RWPE2 (cell line): ENCODE measurements at places on chromosomes 7 and 10.

GRCh38 chr10:18690541-18690940, 31.3 kb downstream of the ARL5B start:
- no peak overlapping the region for H3K4me3 ChIP-seq
- H3K27ac ChIP-seq = no peak overlapping the region
- DNase-seq = no peak
- no peaks in the 10 kb centered on the region for H3K27me3 ChIP-seq
- H3K4me1 ChIP-seq = peaks cover 3% of the 10 kb centered on the region
- no peaks in the 10 kb centered on the region for H3K36me3 ChIP-seq

GRCh38 chr7:156772725-156773124, 120.3 kb downstream of the LMBR1 start:
- no peak overlapping the region for H3K27ac ChIP-seq
- no peaks in the 10 kb centered on the region for H3K36me3 ChIP-seq
- peaks cover 6% of the 10 kb centered on the region for H3K4me1 ChIP-seq
- DNase-seq = no peak

DNA sequence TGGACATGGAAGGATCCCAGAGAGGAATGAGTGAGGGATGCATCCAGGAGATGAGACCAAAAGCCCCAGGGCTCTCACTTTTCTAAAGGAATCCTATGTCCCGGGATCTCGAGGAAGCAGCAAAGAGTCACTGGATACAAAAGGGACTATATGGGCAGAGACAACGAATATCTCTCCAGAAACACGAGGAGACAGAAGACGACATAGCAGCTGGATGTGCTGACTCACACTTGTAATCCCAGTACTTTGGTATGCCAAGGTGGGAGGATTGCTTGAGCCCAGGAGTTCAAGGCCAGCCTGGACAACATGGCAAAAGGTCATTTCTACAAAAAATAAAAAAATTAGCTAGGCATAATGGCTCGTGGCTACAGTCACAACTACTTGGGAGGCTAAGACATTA, 24.7 kb upstream of the MSMB start:
- no peak for DNase-seq
- no peaks in the 10 kb centered on the region for H3K36me3 ChIP-seq
- H3K4me1 ChIP-seq = no peaks in the 10 kb centered on the region
- no peak overlapping the region for H3K27ac ChIP-seq
- H3K4me3 ChIP-seq = no peak overlapping the region

DNA sequence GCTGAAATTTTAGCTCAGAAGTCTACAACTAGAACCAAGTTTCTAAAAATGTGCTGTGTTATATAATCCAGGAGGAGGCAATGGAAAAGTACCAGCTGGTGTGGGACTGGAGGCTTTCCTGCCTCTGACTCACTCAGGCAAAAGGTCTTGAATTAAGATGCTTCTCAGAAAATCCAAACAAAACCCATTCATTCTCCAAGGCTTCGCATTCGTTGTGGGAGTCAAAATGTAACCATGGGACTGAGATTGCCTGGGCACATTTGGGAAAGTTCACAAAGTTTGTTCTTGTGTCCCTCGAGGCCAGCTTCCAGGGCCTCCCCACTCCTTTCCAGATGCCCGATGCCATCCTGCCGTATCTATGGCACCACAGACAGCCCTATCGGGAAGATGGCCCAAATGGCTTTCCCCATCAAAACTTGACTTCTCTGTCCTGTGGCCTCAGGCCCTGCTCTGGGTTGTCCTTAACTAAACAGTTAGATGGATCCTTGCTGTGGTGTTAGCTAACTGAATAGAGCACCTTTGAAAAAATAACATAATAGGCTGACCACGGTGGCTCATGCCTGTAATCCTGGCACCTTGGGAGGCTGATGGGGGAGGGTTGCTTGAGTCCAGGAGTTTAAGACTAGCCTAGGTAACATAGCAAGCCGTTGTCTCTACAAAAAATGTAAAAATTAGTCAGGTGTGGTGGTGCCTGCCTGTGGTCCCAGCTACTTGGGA, 180.5 kb downstream of the PFKFB3 start:
- no peak overlapping the region for H3K4me3 ChIP-seq
- no peak for DNase-seq
- H3K27ac ChIP-seq = no peak overlapping the region
- no peaks in the 10 kb centered on the region for H3K36me3 ChIP-seq

DNA sequence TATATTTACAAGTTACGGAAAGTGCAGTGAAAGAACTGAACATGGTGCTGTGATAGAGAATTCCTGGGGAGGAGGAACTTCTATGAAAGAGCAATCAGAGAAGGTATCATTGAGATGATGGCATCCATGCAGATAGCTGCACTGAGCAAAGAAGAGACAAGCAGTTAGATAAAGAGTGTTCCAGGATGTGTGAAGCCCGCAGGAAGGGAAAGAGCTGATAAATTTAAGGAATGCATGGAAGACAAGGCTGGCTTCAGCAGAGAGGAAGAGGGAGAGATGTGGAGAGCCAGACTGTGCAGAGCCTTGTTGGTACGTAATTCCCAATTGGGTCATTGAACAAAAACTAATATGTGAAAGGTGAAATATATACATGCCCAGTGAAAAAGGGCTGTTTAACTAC, 538.9 kb downstream of the INHBA start:
- no peak overlapping the region for H3K4me3 ChIP-seq
- H3K27me3 ChIP-seq = no peaks in the 10 kb centered on the region
- no peak for DNase-seq

GRCh38 chr10:111137007-111137406, 60.2 kb downstream of the ADRA2A start:
- no peak overlapping the region for H3K4me3 ChIP-seq
- no peaks in the 10 kb centered on the region for H3K27me3 ChIP-seq
- DNase-seq = no peak
- no peaks in the 10 kb centered on the region for H3K4me1 ChIP-seq
- no peak overlapping the region for H3K27ac ChIP-seq

DNA sequence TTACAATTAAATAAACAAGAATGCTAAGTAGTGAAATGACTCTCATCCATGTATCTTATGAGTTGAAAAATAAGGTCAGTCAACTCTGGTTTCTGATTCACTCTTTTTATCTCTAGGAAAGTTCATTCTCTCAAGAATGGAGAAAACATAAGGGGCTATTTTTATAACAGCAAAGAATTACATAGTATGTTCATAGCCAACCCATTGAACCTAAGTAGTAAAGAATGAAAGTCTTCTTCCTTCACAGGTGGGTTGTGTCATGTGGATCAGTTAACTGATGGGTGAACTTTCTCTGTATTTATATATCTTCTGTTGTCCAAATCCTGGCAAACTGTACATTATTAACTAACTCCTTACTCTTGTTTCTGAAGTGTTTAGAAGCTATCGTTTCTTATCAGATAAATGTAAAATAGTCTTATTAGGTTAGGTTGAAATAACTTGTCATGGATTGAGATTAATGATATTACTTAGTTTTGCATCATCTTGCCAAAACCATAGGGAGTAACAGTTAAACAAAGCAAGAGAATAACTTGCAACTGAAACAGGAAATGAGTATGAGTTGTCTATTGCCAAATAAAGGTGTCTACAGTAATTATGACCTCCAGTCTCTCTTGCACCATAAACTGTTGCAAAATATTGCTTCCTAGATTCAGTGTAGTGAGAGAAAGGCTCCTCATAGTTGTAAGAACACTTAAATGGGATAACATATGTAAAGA, 86.8 kb downstream of the ANKRD7 start:
- no peaks in the 10 kb centered on the region for H3K27me3 ChIP-seq
- DNase-seq = no peak
- H3K36me3 ChIP-seq = no peaks in the 10 kb centered on the region
- peak overlapping the region; percentile 47 for H3K27ac ChIP-seq
- H3K4me1 ChIP-seq = peaks cover 14% of the 10 kb centered on the region

GRCh38 chr10:110344622-110345021, 39.9 kb upstream of the SMNDC1 start:
- no peaks in the 10 kb centered on the region for H3K4me1 ChIP-seq
- H3K27ac ChIP-seq = no peak overlapping the region
- no peaks in the 10 kb centered on the region for H3K36me3 ChIP-seq
- no peak overlapping the region for H3K4me3 ChIP-seq
- H3K27me3 ChIP-seq = no peaks in the 10 kb centered on the region

DNA sequence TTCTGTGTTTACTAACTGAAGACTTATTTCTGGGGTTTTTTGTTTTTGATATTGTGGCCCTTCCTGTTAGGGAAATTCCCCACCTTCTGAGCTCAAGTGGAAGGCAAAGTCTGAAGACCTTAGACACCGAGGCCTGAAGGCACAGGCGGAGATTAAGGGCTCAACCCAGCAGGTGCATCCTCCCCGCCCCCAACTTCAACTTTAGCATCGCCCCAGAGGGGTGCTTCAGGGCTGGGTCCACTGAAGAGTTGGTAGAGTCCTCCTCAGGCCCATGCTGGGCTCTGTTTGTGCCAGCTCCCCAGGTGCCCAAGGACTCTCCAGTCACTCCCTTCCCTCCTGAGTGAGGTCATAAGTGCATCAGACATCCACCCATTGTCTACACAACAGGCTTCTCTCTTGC, 9.4 kb upstream of the PPIA start:
- H3K4me1 ChIP-seq = no peaks in the 10 kb centered on the region
- no peaks in the 10 kb centered on the region for H3K27me3 ChIP-seq
- no peak overlapping the region for H3K4me3 ChIP-seq
- H3K36me3 ChIP-seq = no peaks in the 10 kb centered on the region
- DNase-seq = no peak

- peaks cover 17% of the 10 kb centered on the region for H3K4me1 ChIP-seq
- DNase-seq = no peak
- H3K36me3 ChIP-seq = peaks cover 30% of the 10 kb centered on the region
- peak overlapping the region; percentile 94 for H3K27ac ChIP-seq
- H3K4me3 ChIP-seq = peak overlapping the region; percentile 59
Measured at GRCh38 chr7:105011831-105012502, 2.0 kb upstream of the KMT2E start.

GRCh38 chr7:44935583-44935982, 43.2 kb downstream of the MYO1G start:
- H3K4me3 ChIP-seq = no peak overlapping the region
- no peak overlapping the region for H3K27ac ChIP-seq
- H3K36me3 ChIP-seq = no peaks in the 10 kb centered on the region
- no peak for DNase-seq
- H3K4me1 ChIP-seq = no peaks in the 10 kb centered on the region

DNA sequence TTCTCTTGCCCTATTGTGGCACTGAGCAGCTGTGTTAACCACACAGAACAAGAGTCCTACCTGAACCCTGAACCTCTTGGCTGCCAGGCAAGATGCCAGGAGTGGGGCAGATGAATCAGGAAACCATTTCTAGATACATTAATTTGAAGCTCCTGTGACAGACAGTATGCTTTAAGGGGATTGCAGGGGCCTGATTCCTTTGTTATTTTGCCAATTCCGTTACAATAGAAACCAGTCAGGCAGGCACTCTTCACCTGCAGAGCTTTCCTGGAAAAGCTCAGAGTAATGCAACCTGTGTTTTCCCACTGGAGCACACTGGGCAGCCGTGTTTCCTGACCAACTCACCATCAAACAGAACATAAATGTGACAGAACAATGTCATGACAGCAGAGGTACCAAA, 233.1 kb downstream of the BMPER start:
- H3K4me3 ChIP-seq = no peak overlapping the region
- H3K36me3 ChIP-seq = no peaks in the 10 kb centered on the region
- H3K4me1 ChIP-seq = peaks cover 1% of the 10 kb centered on the region

GRCh38 chr7:51645255-51645654, 328.6 kb upstream of the COBL start:
- no peak overlapping the region for H3K27ac ChIP-seq
- no peak overlapping the region for H3K4me3 ChIP-seq
- no peaks in the 10 kb centered on the region for H3K36me3 ChIP-seq
- H3K4me1 ChIP-seq = peaks cover 13% of the 10 kb centered on the region

- no peak overlapping the region for H3K4me3 ChIP-seq
- no peaks in the 10 kb centered on the region for H3K27me3 ChIP-seq
- no peaks in the 10 kb centered on the region for H3K36me3 ChIP-seq
- DNase-seq = no peak
- no peaks in the 10 kb centered on the region for H3K4me1 ChIP-seq
- no peak overlapping the region for H3K27ac ChIP-seq
Measured at GRCh38 chr7:81534996-81535395, 234.9 kb downstream of the HGF start.

DNA sequence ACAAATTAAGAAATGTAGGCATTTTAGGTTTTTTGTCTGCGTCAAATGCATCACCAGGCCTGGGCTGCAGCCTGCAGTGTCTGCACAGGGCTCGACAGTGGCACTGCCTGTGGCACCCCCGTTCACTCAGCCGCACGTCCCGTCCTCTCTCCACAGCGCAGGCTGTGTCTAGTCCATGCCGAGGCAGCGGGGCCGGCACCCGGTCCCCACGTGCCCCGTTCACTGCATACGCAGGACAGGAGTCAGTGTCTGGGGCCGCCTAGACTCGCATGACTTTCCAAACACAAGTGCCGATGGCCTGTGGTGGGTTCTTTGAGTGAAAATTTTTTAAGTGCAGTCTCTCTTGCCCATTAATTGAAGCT, 446.4 kb downstream of the PTPRN2 start:
- H3K27me3 ChIP-seq = no peaks in the 10 kb centered on the region
- H3K4me3 ChIP-seq = no peak overlapping the region
- no peaks in the 10 kb centered on the region for H3K36me3 ChIP-seq
- no peaks in the 10 kb centered on the region for H3K4me1 ChIP-seq
- no peak for DNase-seq
- no peak overlapping the region for H3K27ac ChIP-seq

DNA sequence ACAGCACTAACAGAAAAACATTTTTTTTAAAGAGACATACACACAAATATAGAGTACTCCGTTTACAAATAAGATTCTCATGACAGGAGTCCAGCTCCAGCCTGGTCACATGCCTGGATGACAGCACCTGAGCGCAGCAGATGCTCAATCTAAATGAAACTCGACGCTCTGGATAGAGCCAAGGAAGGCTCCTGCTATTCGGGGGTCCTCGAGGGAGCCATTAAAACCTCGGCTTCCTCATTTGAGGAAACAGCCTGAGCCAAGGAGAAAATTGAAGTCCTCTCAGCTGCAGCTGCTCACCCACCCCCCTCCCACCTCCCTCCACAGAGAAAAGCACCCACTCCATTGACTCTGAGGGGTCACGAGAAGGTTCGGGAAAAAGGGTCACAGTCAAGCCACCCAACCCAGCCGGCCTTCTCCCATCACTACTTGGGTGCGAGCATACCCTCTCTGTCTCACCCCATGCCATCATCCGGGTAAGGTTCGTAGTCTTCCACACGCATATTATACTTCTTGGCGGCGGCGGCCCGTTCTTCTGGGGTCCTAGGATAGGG, 673 bp downstream of the NDUFB8 start:
- no peaks in the 10 kb centered on the region for H3K27me3 ChIP-seq
- no peak for DNase-seq
- H3K27ac ChIP-seq = peak overlapping the region; percentile 35
- H3K36me3 ChIP-seq = peaks cover 36% of the 10 kb centered on the region
- peak overlapping the region; percentile 66 for H3K4me3 ChIP-seq

- H3K4me3 ChIP-seq = peak overlapping the region; percentile 56
- peaks cover 15% of the 10 kb centered on the region for H3K4me1 ChIP-seq
- H3K27ac ChIP-seq = peak overlapping the region; percentile 90
- no peak for DNase-seq
Measured at GRCh38 chr7:100089458-100090196, 858 bp downstream of the COPS6 start.

DNA sequence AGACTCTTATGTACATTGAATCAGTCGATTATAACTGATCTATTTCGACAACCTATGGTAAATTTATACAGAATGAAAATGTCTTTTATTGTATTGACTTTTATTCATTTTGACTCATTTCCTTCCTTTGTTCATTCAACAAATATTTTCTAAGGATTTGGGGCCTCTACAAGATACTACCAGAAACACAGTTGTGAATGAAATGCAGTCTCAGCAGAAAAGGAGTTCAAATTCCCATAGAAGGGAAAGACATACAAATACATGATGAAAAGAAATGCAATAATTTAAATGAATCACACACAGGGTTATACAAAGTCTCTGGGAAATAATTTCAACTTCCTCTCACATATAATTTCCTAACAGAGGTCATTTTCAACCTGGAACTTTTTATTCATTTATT, 134.0 kb upstream of the SEMA3A start:
- no peaks in the 10 kb centered on the region for H3K36me3 ChIP-seq
- H3K27ac ChIP-seq = no peak overlapping the region
- no peak for DNase-seq
- no peak overlapping the region for H3K4me3 ChIP-seq
- no peaks in the 10 kb centered on the region for H3K27me3 ChIP-seq
